ENCODE measurements at places on chromosomes 2 and 18.

GRCh38 chr2:6946722-6947121, 29.5 kb downstream of the RNF144A start:
- peak; percentile 49 for DNase-seq

GRCh38 chr2:42196403-42197267, 27.5 kb downstream of the EML4 start:
- DNase-seq: peak; percentile 67

GRCh38 chr2:76748581-76749296, 773.4 kb downstream of the LRRTM4 start:
- no peak for DNase-seq

DNA sequence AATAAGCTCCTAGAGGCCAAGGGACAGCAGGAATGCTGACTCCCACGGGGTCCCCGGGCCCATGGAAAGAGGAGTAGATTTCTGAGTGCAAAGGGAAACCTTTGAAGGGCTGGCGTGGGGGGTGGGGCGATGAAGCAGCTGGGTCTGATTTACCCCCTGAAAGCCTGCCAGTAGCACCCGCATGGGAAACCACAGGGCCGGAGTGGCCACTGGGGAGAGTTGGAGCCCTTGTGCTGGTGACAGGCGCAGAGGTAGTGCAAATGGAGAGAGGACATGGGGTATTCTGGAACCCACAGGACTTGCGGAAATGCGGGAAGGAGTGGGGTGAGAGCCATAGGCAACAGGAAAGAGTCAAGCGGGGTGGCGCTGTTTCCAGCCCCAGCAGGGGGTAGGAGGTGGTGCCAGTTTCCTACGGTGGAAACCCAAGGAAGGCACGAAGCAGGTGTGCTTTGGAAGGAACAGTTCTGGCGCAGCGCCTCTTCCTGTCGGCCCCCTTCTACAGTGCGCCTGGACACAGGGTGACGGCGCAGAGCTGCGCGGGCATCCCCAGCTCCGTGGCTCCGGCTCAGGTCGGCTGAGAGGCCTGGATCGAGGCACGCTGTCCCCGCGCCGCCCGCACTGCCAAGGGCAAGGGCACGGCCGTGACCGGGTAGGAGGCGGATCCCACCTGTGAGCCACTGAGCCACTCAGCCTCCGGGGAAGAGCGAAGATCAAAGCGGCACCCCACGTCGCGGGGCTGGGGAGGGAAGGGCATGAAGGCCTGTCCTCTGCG, 149.0 kb upstream of the GLI2 start:
- no peak for DNase-seq

DNA sequence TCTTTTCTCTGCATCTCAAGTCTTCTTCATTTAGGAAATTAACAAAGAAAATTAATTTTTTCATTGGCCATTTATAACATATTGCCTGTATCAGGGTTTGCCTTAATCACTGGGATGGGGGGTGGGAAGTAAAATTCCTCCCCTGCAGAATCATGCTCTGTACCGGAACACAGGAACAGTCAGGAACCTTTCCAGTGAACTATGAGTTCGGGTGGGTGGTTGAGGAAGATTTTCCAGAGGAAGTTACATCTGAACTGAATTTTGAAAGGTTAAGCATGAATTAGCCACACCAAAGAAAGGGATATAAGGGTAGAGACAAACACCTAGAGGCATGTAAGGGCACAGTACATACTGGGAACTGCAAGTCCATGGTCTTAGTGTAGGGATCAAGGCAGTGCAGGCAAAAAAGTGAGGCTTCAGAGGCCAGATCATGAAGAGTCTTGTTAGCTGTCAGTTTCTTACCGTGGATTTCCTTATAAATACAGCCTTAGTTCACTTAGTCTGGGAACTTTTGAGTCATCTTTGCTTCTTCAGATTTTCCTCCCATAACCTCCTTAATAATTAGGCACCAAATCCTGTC, 55.6 kb downstream of the FAM117B start:
- DNase-seq: peak; percentile 4

- peak; percentile 1 for DNase-seq
These were observed 211.1 kb upstream of the FAM98A start for GRCh38 chr2:33810046-33810835.

DNA sequence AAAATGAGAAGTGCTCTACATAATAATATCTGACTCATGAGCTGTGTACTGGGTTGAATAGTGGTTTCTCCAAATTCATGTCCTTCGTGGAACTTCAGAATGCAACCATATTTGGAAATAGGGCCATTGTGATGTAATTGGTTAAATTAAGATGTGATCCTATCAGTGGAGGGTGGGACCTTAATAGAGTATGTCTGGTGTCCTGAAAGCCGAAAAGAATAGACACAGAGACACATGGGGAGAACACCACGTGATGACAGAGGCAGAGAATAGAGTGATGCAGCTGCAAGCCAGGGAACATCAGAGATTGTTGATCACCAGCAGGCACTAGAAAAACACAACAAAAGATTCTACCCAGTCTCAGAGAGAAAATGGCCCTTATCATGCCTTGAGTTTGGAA, 310.1 kb downstream of the EXOC6B start:
- peak; percentile 11 for DNase-seq

DNA sequence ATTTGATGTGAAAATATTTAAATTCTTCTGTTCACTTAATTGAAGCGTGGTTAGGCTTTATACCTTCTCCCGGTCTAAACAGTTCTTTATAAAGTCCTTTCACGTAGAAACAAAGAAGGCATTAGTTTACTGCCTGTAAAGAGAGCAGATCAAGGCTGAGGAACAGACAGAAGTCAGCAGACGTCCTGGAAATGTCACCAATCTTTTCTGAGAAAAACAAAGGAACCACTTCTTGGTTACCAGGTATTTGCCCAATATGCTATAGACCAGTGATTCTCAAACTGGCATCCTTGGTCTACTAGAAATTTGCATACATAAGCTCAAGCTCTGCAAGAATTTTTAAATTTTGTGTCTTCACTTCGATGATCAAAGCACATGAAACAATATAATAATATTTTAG, 89.2 kb upstream of the STK17B start:
- no peak for DNase-seq

DNA sequence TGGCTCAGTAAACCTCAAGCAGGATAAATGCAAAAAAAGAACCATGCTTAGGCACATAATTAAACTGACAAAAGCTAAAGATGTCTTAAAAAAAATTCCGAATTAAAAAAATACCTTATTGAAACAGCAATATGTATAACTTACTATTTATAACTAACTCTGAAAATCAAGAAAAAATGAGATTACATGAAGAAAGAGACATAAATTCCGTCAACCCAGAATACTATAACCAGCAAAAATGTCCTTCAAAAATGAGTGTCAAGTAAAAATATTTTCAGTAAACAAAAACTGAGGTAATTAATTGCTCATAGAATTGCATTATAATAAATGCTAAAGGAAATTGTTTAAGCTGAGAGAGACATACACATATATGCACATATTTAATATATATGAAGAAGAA, 474.5 kb upstream of the SYT4 start:
- DNase-seq: no peak

DNA sequence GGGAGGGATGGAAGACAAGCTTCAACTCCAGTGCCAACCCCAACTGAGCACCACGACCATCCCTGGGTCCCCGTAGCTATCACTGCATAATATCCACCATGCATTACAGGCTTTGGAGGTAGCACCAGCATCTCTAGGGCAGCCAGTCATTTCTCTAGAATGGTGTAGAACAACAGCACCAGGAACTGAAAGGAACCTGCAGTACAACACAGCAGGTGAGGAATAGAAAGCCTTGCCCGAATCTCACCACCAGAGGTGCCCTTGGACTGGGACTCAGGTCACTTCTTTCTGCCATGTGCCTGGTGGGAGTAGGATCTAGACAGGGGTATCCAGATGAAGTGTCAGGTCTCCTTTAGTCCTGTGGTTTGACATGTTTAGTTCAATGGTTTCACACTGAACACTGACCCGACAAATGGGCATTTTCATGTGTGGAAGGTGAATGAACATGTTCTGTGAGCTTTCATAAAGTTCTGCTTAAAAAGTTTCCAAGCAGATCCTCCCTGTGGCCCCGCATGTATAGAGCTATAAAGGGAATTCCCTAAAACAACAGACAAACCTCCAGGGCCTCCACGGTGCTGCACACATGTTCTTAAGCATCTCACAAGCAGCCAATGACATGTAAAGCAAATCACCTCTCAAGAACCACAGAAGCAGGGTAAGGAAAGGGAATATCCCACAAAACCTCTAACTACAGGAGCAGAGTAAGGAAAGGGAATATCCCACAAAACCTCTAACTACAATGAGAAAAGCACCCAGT, 208.3 kb downstream of the AFF3 start:
- DNase-seq: no peak

GRCh38 chr18:54532962-54533361, 58.1 kb upstream of the DYNAP start:
- no peak for DNase-seq

- DNase-seq: no peak
These were observed 58.4 kb upstream of the POMC start for GRCh38 chr2:25226827-25227226.

DNA sequence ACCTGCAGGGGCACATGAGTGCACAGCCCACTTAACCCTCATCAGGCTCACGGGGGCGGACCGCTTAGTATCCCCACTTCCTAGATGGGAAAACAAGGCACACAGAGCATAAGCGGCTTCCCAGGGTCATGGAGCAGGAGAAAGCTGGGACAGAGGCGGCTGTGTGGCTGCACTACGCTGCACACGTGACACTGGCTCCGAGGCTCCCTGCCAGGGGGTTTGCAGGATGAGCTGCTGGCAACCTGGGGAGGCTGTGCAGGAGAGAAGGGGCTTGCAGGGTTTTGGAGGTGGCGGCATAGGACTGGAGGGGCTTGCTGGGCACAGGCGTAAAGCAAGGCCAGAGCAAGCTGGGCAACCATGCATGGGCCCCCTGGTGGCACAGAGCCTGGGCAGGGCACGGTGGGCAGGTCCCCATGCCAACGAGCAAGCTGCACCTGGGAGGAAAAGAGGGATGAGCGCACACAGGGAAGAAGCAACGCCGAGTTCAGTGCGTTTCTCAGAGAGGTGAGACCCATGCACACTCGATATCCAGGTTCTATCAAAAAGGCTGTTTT, 268.6 kb downstream of the HDAC4 start:
- no peak for DNase-seq

DNA sequence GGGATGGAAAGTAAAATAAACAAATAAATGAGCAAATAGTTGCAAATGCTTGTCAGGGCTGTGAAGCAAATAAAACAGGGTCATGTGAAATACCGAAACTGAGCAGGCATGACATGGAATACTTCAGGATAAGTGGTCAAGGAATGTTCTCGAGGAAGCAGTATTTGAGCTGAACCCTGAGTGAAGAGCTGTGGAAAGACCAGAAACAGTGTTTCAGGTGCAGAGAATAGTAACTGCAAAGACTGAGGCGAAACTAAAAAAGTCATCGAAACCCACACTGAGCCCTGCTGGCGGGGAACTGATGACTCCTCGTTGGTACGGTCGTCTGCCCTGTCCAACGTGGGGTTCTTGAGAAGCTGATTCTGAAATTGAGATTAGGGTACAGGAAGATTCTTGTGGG, 27.2 kb upstream of the MYCN start:
- no peak for DNase-seq

GRCh38 chr2:235623111-235623510, 129.3 kb downstream of the AGAP1 start:
- DNase-seq: no peak

GRCh38 chr2:35462226-35462998, 893.2 kb upstream of the CRIM1 start:
- DNase-seq: peak; percentile 27

DNA sequence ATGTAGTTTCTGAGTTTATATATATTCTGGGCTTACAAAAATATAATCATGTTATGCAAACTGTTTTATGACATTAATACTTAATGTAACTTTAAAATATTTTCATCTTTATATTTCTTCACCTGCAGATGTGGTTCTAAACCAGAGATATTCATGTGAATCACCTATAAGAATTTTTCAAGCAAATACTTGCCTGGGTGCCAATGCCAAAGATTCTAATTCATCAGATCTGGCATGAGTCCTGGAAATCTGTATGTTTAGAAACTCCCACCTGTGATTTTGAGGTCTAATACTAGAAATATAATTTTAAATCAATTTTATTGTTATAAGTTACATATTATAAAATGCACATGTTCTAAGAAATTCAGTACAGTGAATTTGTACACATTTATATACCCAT, 19.9 kb upstream of the DNAH6 start:
- DNase-seq: no peak

GRCh38 chr18:79717555-79718074, 38.0 kb downstream of the CTDP1 start:
- DNase-seq: no peak

- no peak for DNase-seq
These were observed 41.6 kb upstream of the NRP2 start for GRCh38 chr2:205640716-205641115.

DNA sequence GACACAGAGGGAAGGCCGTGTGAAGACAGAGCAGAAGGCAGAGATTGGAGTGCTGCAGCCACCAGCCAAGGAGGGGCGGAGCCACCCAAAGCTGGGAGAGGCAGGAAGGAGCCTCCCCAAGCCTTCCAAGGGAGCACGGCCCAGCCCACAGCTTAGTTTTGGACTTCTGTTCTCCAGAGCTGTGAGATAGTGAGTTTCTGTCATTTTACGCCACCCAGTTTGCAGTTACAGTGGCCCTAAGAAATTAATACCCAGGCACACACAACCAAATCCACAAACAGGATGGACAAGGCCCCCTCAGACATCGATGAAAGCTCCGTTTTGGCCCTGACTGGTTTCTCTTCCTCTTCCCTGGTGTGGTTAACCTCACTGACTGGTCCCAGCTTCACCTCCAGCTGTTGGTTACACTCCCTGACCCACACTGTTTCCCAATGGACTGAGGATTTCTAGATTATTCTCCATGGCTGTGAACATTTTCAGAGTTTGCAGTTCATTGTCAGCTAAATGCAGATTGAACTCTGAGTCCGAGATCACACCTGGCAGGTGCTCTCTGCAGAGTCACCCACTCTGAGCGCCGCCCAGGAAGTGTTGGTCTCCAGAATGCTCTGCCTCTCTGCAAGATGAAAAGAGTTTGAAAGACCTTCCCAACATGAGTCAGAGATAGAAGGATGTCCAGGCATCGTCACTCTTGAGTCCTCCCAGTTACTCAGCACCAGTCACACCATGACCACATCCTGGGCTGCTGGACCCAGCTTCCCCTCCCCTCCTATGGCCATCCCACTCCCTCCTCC, 100.2 kb downstream of the TWIST2 start:
- DNase-seq: peak; percentile 89

- DNase-seq: no peak
These were observed 71.3 kb downstream of the MRO start for GRCh38 chr18:50748243-50749229.

GRCh38 chr2:105997711-105998110, 196.4 kb downstream of the UXS1 start:
- no peak for DNase-seq

DNA sequence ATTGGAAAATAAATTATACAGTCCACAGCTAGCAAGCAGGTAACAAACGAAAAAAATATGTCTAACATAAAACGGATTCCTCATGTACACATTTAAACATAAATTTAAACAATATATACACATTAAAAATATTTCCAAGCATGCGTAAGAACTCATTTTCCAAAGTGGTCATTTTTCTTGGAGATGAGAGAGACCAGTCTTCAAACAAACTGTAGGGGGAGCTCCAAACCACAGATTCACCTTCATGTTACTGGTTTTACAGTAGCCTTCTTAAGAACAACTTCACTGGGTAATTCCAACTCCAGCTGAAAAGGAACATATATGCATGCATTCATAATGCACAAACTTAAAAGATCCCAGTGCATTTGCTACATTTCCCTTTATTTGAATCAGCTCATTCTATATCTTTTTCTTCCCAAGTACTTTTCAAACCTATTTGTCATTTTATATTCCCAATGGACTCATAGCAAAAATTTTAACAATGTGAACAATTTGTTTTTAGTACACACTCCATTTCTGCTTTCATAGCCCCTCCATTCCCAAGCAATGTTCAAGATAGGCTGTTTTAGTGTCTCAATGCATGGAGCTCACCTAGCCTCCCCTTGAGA, 4.7 kb upstream of the STAMBP start:
- peak; percentile 59 for DNase-seq

All from brain microvascular endothelial cell (primary cell).